ENCODE measurements at places on chromosomes 6 and 20. TPM values are rescaled to one million over a fixed set of nuclear protein-coding genes. Genes with fewer than 3 reads are reported as not detected.

DNA sequence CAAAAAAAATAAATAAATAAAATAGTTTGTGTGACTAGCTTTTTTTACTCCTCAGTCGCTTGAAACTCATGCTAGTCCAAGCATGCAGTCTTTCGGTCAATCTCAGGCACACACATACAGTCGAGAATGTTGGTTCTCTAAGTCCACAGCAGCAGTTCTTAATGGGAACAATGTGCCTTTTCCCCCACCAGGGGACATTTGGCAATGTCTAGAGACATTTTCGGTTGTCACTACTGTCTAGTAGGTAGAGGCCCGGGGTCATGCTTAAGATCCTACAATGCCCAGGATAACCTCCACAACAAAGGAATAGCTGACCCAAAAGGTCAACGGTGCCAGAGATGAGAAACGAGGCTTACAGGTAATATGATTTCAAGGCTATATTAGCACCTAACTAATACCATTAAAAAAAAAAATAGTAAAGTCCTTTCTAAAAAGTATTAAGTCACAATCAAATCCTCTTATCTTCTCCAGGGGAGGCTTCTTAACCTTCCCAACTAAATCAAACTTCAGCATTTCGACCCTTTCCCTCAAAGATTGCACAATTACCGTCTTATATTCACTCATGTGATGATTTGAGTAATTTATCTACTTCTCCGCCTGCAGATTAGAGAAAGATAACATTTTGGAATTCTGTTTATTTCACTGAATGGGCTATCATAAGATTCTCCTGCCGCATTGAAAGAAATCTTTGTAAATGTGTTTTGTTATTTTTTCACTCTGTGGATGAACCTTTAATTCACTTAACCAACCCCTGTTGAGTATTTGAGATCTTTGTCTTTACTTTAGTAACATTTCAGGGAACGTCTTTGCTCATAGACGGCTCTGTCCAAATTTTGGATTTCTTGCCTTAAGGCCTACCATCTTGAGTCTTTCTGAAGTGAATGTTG is 8.1 kb upstream of the SALL4 start:
- DNase-seq: no peak

DNA sequence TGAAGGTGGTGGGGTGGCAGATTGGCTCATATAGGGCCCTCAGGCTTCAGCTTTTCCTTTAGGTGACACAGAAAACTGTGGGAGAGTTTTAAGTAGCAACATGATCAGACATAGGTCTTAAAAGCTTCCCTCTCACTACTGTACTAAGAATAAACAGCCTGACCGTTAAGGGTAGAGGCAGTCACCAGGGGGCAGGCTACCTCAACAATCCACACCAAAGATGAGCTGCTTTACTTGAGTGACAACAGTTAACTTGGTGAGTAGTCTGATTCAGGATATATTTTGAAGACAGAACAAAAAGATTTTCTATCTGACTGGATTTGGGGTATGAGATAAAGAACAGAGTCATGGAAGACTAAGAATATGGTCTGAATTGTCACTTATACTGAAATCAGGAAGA is 193.1 kb upstream of the SHLD1 start:
- peak; percentile 20 for DNase-seq

DNA sequence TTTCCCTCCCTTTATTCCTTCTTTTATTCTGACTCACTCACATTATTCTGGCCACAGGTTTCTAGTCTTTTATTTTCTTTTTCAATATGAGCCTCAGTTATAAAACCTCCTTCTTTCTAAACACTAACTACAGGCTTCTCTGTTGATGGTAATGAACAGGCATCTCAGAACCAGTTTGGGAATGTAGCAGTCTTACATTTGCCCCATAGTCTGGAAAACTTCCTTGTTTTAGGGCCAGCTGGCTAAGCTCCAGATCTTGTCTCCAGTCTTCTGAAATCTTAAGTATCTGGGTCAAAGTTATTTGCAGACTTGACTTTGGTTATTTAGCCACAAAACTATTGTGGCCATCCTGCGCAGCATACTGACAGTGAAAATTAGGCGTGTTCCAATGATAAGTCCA is 97.0 kb upstream of the MAN1A1 start:
- DNase-seq: no peak

- no peak for DNase-seq
Measured at GRCh38 chr20:42678895-42679294, 510.8 kb downstream of the PTPRT start.

The ANKRD6 gene
- polyA plus RNA-seq: not detected

GRCh38 chr6:116287689-116288282 is 8.1 kb upstream of the TSPYL1 start:
- DNase-seq: no peak
